ENCODE measurements at places on chromosomes 12 and 14. TPM values are rescaled to one million over a fixed set of nuclear protein-coding genes. Genes with fewer than 3 reads are reported as not detected.

TMCC3 gene
- not detected for total RNA-seq

CCDC38 gene
- 0.16 TPM for total RNA-seq

SMCO2 gene
- total RNA-seq, result 0.37 TPM

MANSC4 gene
- not detected for total RNA-seq

Data from activated naive CD4-positive, alpha-beta T cell treated with anti-CD3 and anti-CD28 coated beads, Interleukin-2, amount 50 U/mL, for 72 hours (primary cell).